ENCODE measurements at places on chromosomes 2 and 18. TPM values are rescaled to one million over a fixed set of nuclear protein-coding genes. Genes with fewer than 3 reads are reported as not detected.

CENPA gene
- 28.3 TPM for total RNA-seq

GRCh38 chr18:8368512-8369217 lies 240.6 kb upstream of the RAB12 start:
- no peak for DNase-seq

GRCh38 chr2:31428001-31428418 lies 13.5 kb upstream of the XDH start:
- DNase-seq: no peak

DNA sequence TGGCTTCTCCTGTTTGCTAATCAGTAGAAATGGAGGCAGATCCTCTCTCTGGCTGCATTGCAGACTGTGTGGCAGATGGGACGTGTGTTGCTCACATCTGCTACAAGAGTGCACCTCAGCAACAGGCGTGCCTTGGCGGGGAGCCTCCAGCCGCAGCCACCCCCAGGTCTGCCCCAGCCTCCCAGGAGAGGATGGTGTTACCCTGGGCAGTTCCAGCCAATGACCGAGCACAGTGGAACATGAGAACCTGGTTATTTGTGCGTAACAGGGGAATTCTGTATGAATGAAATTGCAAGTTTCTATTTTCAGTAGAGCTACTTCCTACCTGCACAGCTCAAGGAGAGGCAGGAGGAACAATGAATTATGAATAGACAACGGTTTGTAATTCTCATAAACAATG lies 130.6 kb upstream of the CBLN2 start:
- no peak for DNase-seq

- no peak for DNase-seq
Observed at GRCh38 chr18:58255701-58256311, 211.8 kb downstream of the NEDD4L start.

CXCR4 gene
- total RNA-seq: 30.5 TPM

- DNase-seq: no peak
Observed at GRCh38 chr2:71811157-71811556, 336.5 kb downstream of the CYP26B1 start.

GRCh38 chr2:66581339-66582103 lies 146.6 kb downstream of the MEIS1 start:
- no peak for DNase-seq

ITPRIPL1 gene
- 5.4 TPM for total RNA-seq
